ENCODE measurements at places on chromosomes 5 and 9. TPM values are rescaled to one million over a fixed set of nuclear protein-coding genes. Genes with fewer than 3 reads are reported as not detected.

DNA sequence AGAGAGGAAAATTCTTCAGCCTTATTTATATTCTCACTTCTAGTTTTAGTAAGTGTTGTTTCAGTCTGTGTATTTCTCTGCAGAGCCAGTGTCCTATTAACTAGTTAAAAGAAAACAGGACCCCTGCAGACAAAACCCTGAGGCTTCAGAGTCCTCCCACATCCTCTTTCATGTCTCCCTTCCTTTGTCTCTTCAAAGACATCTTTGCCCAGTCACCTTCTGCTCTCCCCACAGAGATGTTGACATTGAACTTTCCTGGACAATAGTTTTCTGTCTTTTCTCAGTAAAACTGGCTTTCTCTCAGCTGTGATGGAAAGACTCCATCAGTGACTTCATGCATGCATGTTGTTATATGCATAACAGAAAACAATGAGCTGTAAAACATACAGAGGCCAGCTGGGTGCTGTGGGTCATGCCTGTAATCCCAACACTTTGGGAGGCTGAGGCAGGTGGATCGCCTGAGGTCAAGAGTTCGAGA, 20.2 kb downstream of the GRAMD2B start:
- no peak overlapping the region for H3K27ac ChIP-seq
- H3K27me3 ChIP-seq: no peaks in the 10 kb centered on the region
- H3K4me3 ChIP-seq: no peak overlapping the region
- no peaks in the 10 kb centered on the region for H3K4me1 ChIP-seq

GRCh38 chr5:175246242-175246888, 197.6 kb downstream of the DRD1 start:
- H3K36me3 ChIP-seq: no peaks in the 10 kb centered on the region
- no peak for DNase-seq
- no peak overlapping the region for H3K4me3 ChIP-seq
- H3K27me3 ChIP-seq: no peaks in the 10 kb centered on the region

GRCh38 chr9:113444736-113445135, 18.8 kb upstream of the RGS3 start:
- H3K36me3 ChIP-seq: no peaks in the 10 kb centered on the region
- H3K27me3 ChIP-seq: no peaks in the 10 kb centered on the region
- H3K4me1 ChIP-seq: no peaks in the 10 kb centered on the region

GRCh38 chr5:34916518-34916917, 1.0 kb downstream of the BRIX1 start:
- H3K27ac ChIP-seq: no peak overlapping the region
- DNase-seq: no peak
- peaks cover 11% of the 10 kb centered on the region for H3K36me3 ChIP-seq
- peak overlapping the region; percentile 87 for H3K4me3 ChIP-seq
- no peaks in the 10 kb centered on the region for H3K27me3 ChIP-seq

GRCh38 chr9:136204838-136205706, at the start of gene LHX3:
LHX3 (minus strand) TSS chr9:136205128; CDS start chr9:136205012, 116 bp downstream.
- peaks cover 29% of the 10 kb centered on the region for H3K27me3 ChIP-seq
- no peak for DNase-seq
- H3K36me3 ChIP-seq: no peaks in the 10 kb centered on the region
- H3K4me1 ChIP-seq: no peaks in the 10 kb centered on the region
- no peak within 1 kb of the TSS for H3K4me3 ChIP-seq

- H3K4me3 ChIP-seq: no peak overlapping the region
- H3K27me3 ChIP-seq: no peaks in the 10 kb centered on the region
- H3K27ac ChIP-seq: no peak overlapping the region
These were observed 24.3 kb upstream of the ENHO start for GRCh38 chr9:34546834-34547827.

DNA sequence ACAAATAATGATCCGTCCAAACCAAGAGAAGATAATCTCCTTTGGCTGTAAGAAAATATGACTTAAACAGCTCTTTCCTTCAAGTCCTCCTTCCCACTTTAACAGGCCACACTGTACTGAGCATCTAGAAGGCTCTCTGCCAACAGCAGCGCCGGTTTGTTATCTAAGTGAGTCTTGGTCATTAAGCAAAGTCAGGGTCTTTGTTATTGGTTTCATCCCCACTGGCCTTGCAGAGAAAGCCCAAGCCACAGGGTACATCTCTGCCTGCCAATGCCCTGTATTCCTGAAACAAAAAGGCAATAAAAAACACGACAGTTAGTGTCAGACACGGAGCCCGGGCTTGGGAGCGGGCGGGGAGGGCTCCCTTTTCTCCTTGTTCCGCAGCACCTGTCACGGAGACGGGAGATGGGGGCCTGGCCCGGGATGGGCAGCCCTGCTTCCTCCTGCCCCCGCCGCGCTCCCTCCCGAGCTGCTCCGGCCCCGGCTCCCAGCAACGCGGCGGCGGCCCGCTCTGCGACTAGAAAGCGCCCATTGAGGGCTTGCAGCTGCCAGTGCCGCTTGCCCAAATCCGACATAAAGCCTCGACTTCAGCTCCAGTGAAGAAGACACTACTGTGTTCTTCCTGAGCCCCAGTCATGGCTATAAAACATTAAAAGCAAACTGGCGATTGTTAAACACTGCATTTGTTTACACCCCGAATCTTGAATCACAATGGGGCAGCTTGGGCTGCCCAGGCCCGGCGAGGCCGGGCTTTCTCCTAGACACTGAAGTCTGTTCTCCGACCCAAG, 28.1 kb upstream of the PIK3R1 start:
- no peaks in the 10 kb centered on the region for H3K36me3 ChIP-seq
- H3K27ac ChIP-seq: peak overlapping the region; percentile 31
- peak; percentile 24 for DNase-seq
- no peaks in the 10 kb centered on the region for H3K4me1 ChIP-seq

DNA sequence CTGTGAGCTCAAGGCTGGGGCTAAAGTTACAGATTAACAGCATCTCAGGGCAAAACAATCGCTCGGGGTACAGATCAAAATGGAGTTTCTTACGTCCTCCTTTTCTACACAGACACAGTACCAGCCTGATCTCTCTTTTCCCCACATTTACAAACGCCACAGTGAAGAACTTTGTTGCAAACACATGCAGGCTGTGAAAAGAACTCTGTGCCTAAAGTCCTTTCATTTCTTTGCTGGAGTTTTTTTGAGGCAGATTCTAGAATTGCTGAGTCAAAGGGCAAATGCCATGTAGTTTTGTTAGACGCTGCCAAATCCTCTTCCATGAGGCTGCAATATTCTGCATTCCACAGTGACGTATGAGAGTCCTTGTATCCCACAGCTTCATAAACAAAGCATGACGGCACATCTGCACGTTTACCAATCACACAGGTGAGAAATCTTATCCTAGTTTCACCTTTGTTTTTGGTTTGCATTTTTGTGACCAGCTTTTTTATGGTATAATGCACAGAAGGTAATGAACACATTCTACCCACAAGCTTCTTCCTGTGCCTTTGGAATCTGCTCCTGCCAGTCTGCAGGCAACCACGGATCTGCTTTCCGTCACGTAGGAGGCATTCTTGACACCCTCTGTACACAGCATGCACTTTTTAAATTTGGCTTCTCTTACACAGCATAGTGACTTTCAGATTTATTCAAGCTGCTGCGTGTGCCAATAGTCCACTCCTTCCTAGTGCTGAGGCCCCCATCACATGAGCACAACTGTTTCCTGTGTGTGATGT, 44.6 kb upstream of the LPCAT1 start:
- H3K4me3 ChIP-seq: no peak overlapping the region
- DNase-seq: no peak
- peaks cover 28% of the 10 kb centered on the region for H3K4me1 ChIP-seq
- H3K36me3 ChIP-seq: no peaks in the 10 kb centered on the region

- H3K27ac ChIP-seq: peak overlapping the region; percentile 97
- H3K4me1 ChIP-seq: no peaks in the 10 kb centered on the region
- peaks cover 5% of the 10 kb centered on the region for H3K36me3 ChIP-seq
- H3K4me3 ChIP-seq: peak overlapping the region; percentile 93
- peak; percentile 94 for DNase-seq
- no peaks in the 10 kb centered on the region for H3K27me3 ChIP-seq
These were observed 821 bp downstream of the CTNNA1 start for GRCh38 chr5:138753794-138754698.

DNA sequence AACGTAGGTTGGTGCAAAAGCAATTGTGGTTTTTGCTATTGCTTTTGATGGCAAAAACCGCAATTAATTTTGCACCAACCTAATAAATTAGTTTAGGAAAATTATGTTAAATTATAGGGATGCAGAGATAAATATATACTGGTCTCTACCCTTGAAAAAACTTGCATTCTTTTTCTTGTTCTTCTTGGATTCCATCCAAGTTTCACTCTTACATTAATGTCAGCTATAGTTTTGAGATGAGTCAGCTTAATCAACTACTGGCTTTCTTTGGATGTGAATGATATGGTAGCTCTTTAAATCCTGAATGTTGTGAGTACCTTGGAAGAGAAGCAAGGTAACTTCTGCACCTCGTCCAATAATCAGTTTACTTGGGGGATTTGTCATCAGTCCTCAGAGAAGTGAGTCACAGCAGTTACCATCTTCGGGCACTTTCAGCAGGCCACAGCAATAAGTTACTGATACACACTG, 549.0 kb upstream of the ZNF608 start:
- H3K4me3 ChIP-seq: no peak overlapping the region
- H3K27me3 ChIP-seq: no peaks in the 10 kb centered on the region
- H3K36me3 ChIP-seq: no peaks in the 10 kb centered on the region

DNA sequence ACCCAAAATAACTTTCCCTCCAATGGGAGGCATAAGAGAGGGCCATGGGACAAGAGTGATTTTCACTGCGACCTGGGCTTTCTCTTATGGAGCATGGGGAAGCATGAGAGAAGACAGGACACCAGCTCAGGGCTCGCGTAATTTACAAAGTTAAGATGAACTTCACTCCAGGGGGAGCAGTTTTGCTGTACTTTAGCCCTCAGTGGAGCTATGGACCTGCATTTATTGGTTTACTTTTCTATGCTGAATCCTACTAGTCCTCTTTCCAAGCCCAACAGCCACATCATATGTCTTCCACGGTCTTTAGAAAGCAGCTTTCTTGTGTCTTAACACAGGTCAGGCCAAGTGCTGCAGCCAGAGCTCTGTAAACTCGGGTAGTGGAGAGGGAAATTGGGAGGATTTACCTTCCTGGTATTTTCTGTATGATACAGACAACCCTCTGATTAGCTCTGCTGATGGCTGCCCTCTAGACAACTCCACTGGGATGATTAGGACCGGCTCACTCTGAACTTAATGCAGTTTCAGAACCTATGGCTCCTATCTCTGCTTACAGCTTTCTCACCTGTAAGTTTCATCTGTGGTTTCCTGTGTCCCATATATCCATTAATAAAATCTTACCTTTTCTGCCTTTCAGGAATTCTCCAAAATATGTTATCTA, 581.0 kb upstream of the RORB start:
- no peak overlapping the region for H3K4me3 ChIP-seq
- H3K36me3 ChIP-seq: no peaks in the 10 kb centered on the region
- H3K4me1 ChIP-seq: no peaks in the 10 kb centered on the region
- H3K27me3 ChIP-seq: no peaks in the 10 kb centered on the region
- H3K27ac ChIP-seq: no peak overlapping the region
- DNase-seq: no peak

- no peaks in the 10 kb centered on the region for H3K27me3 ChIP-seq
- H3K27ac ChIP-seq: no peak overlapping the region
- no peaks in the 10 kb centered on the region for H3K4me1 ChIP-seq
These were observed 36.0 kb downstream of the NDUFS6 start for GRCh38 chr5:1836891-1837880.

DNA sequence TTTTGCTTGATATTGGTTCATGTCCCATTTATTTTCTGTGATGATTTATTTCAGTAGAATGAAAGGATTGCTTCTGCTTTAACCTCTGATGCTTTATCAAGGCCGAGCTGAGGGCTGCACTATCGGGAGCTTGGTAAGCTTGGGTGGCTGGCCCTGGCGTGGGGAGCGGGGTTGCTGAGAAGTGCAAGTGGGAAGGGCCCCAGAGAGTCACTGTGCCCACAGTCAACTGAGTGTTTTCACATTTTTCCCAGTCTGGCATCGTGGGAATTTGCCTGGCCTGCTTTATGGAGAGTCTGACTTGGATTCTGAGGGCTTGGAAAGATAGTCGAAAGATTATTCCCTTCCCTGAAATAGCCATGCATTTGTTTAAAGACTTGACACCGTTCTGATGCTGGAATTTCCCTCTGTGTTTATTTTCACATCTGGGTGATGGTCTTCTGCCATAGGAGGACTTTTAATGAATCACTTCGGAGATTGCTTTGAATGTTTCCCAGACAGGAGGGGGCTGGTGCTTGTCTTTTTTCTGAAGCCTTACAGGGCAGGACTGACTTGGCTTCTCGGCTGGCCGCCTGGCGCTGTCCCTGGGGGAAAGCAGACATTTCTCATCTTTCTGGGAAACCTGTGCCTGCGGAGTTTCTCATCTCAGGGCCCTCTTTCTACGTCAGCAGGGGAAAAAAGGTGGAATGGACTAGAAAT, 139.0 kb downstream of the BOD1 start:
- H3K27ac ChIP-seq: no peak overlapping the region
- H3K27me3 ChIP-seq: no peaks in the 10 kb centered on the region
- no peak overlapping the region for H3K4me3 ChIP-seq
- no peak for DNase-seq

- no peaks in the 10 kb centered on the region for H3K4me1 ChIP-seq
- no peak overlapping the region for H3K27ac ChIP-seq
- no peak overlapping the region for H3K4me3 ChIP-seq
- H3K36me3 ChIP-seq: no peaks in the 10 kb centered on the region
- peak; percentile 81 for DNase-seq
These were observed 3.6 kb downstream of the ERGIC1 start for GRCh38 chr5:172837640-172838039.

DNA sequence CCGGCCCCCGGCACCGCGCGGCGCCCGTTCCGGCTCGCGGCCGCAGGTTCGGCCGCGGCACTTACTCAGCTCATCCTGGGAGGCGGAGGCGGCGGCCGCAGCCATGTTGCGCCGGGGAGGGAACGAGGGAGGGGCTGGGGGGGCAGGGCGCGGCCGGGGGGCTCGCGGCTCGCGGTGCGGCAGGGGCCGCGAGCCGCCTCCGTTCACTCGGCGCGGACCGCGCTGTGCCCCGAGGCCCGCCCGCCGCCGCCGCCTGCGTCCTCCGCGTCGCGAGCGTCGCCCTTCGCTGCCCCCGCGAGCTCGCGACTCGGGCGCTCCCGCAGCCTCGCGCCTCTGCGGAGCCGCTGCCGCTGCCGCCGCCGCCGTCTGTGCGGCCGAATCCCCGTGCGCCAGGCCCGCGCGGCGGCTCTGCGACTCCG, 735 bp downstream of the ECPAS start:
- H3K27me3 ChIP-seq: no peaks in the 10 kb centered on the region
- H3K4me1 ChIP-seq: no peaks in the 10 kb centered on the region
- no peaks in the 10 kb centered on the region for H3K36me3 ChIP-seq
- H3K27ac ChIP-seq: peak overlapping the region; percentile 93
- no peak for DNase-seq

The PCDHGB1 gene
- total RNA-seq: 0.40 TPM

The SPINK4 gene
- not detected for total RNA-seq

The ORM1 gene
- total RNA-seq: 20,822 TPM

The GPR21 gene
- total RNA-seq: not detected

The FOXD4L4 gene
- total RNA-seq: 0.43 TPM

The GARIN3 gene
- not detected for total RNA-seq

Data from right lobe of liver (tissue), 6 donors.